ENCODE measurements at places on chromosomes 11 and 22.

DNA sequence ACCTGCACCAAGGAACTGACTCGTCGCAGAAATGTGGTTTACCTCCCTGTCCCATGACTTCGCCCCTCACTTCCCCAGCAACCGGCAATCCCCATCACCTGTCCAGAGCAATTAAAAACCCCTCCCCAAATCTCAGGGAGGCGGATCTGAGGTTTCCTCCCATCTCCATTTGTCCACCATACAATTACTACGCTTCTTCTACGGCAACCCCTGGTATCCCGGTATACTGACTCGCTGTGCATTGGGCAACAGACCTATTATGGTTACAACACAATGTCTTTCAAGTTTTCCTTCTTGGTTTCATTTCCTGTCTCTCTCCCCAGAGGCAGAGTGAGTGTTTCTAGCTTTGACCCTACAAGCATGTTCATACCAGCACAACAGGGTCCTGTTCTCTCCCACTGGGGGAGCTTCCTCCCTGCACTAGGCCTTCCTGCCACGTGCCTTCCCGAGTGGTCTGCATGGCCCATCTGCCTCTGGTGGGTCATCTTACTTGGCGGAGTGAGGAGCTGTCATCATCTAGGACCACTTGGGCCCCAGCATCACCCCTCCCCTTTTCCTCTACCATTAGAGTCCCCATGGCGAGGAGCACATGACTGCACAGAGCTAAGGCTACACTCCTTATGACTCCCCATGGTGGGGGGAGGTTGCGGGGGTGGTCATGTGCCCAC, 30.3 kb upstream of the NAP1L4 start:
- no peak for DNase-seq

DNA sequence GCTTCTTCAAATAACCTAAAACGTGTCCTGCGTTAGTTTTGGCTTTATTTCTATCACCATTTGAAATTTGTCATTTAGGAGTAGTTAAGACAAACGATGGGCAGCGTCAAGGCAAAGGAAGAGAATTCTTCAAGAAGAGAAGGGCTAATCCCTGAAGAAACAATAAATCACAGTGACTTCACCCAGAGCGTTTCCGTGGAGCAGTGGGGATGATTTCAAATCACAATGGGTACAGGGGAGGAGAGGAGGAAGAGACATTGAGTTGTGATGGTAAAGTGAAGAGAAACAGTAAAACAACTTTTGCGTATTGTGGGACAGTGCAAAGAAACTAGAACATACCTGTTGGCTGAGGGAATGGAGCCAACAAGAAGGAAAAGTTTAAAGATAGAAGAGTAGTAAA, 9.7 kb downstream of the PDGFD start:
- DNase-seq: no peak

- DNase-seq: no peak
Measured at GRCh38 chr22:32052936-32053791, 10.1 kb downstream of the SLC5A1 start.

DNA sequence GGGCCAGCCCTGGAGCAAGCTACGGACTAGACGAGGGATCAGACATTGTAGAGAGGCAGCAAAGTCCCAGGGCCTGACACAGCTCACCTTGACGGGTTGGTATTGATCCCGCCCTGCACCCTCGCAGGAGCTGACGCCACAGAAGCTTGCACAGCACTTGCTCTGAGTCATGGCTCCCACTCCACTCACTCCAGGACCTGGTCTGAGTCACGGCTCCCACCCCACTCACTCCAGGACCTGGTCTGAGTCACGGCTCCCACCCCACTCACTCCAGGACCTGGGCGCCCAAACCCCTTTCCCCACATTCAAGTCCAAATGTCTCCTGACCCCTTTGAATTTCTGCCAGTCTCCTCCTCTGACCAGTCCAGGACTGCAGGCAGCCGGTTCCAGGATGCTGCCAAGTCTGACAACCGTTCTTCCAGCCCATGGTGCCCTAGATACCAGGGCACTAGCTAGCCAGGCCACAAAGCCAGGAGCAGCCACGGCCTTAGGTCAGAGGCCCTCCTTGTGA, 6.0 kb upstream of the PNPLA5 start:
- DNase-seq: no peak

DNA sequence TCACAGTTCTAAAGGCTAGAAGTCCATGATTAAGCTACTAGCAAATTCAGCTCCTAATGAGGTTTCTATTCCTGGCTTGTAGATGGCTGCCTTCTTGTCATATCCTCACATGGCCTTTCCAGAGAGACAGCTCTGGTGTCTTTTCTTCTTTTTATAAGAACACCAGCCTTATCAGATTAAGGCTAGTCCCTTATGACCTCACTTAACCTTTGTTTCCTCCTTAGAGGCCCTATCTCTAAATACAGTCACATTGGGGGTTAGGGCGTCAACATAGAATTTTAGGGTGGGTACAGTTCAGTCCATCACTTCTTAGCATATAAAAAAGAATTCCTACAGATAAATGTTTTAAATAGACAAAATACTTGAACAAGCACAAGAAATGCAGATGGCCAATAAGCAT, 18.2 kb upstream of the CLPB start:
- no peak for DNase-seq

DNA sequence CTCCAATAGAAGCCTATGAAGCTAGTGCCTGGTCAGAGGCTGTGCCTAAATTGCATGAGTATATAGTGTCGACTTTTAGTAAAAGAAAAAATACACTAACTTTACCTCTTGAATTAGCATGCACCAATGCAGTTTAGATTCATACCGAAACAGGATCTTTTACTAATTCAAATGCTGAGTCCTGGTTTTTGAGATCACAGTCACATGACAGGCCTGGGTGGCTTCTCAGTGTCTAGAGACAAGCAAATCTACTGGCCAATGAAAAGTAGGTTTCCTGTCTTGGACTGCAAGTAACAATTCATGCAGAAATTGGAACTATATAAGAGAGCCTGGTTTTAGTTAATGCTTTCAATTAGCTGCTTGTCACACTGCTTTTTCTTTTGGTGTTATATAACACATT, 7.2 kb downstream of the ARHGEF12 start:
- DNase-seq: no peak

DNA sequence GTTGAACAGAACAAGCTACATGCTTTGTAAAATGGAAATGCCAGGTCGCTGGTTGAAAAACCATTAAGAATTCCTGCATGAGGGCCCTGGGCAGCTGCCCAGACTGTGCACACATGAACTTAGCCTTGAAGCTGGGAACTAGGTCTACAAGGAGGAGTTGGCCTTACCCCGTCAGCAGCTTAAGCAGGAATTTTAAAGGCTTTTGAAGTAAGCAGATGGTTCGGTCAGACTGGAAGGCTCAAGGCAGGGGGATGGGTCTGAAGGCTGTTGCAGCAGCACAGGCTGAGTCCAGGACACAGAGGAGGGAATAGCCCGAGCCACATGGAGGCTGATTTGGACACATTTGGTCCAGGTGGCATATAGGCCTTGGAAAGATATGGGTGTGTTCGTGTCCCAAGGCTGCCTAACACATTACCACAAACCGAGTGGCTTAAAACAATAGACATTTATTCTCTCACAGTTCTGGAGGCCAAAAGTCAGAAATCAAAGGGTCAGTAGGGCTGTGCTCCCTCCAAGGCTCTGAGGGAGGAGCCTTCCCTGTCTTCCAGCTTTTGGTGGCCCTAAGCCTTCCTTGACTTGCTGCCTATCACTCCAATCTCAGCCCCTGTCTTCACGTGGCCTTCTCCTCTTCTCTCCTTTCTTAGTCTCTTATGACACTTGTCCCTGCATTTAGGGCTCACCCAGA, 11.6 kb downstream of the LIF start:
- DNase-seq: no peak

DNA sequence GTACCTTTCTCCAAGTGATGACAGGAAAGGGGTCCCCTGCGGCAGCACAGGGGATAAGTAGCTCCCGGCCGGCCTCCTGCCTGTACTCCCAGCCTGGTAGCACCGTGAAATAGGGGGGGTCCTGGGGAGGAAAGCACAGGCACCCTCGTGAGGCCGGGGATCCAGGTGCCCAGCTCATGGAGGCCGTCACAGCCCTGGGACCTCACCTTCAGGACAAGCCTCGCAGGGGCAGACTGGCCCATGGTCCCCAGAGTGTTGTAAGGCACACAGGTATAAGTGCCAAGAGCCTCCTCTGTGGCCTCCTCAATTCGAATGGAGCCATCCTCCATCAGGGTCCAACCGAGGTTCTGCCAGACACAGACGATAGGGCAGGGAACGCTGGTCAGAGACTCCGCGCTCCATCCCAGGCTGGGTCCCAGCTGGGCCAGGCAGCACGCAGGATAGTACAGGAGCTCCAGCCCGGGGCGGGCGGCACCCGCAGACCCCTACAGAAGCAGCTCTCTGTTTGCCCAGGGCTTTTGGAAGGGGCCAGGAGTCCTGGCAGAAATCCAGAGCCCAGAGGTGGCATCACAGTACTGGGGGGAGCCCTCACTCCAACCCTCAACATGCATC, 25.2 kb downstream of the IGSF9B start:
- no peak for DNase-seq

DNA sequence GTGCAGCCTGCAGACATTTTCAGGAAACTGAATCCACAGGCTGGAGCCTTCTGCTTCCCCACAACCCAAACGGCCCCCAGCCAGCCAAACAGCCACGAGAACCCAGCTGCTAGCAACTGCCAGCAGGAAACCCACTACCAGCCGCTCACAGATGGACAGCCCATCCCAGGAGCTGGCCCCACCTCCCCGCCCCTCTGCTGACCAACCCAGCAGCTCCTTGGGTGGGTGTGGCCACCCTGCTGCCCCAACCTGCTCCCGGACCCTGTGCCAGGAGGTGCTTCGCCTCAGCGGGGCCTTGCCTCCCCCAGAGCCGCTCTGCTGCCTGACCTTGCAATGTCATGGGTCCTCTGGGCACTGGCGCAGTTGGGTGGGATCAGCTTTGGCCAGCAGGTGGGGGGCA, 8.2 kb upstream of the CCDC188 start:
- no peak for DNase-seq

DNA sequence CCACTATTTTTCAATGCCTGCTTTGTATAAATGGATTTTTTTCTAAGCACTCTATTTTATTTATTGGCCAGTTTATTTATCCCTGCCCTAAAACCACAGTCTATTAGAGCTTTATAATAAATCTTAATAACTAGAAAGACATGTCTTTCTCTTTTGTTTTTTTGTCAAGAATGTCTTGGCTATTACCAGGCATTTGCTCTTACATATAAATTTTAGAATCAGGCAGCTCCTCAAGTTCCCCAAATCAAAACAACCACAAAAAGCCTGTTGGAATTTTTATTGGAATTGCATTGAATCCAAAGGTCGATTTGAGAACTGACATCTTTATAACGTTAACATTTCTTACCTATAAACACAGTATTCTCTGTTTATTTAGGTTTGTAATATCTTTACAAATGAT, 85.8 kb upstream of the SC5D start:
- DNase-seq: no peak

DNA sequence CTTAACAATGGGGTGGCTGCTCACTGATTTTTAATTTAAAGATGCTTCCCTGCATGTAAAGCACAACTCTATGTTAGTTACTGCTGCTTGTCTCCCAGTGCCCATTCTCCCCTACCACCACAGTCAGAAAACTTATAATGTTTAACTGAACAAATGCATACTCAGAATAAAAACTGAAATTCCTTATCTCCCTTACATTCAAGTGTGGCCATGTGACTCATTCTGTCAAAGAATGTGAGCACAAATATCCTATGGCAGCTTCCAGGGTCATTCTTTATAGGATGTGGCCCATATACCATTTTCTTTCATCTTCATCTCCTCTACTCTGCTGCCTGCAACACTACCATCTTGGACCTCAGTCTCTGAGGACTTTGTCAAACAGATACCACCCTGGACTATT, 374.8 kb downstream of the DYNC2H1 start:
- DNase-seq: no peak

- DNase-seq: no peak
Measured at GRCh38 chr11:28674433-28675103, 566.4 kb downstream of the METTL15 start.

GRCh38 chr11:126543691-126544090, 188.2 kb downstream of the ST3GAL4 start:
- DNase-seq: no peak

GRCh38 chr11:27443746-27444507, 28.7 kb downstream of the LGR4 start:
- no peak for DNase-seq

- DNase-seq: no peak
Measured at GRCh38 chr11:17840101-17840548, 105.5 kb downstream of the KCNC1 start.

Data from stimulated activated naive CD4-positive, alpha-beta T cell (primary cell).